Activated naive CD4-positive, alpha-beta T cell treated with anti-CD3 and anti-CD28 coated beads, Interleukin-2, amount 50 U/mL, for 72 hours (primary cell): ENCODE measurements at places on chromosomes 11 and 22.

- no peak for DNase-seq
These were observed 59.6 kb downstream of the ZNRF3 start for GRCh38 chr22:28942801-28943500.

- DNase-seq: no peak
These were observed 258.3 kb downstream of the NTM start for GRCh38 chr11:131628739-131629138.

DNA sequence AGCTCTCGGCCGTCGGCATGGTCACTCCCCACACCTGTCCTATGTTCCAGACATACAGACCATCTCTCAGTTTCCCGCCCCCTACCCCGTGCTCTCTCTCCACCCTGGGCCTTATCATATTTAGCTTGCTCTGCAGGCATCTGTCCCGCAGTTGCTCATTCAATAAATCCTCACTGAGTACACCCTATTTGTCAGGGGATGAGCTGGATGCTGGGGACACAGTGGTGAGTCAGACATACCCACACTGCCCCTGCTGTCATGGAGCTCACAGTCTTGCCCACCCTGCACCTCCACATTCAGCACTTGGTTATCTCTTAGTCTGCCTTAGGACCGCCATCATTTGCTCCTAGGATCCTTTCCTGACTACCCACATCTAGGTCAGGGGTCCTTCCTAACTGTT, 313.8 kb downstream of the LARGE1 start:
- no peak for DNase-seq

DNA sequence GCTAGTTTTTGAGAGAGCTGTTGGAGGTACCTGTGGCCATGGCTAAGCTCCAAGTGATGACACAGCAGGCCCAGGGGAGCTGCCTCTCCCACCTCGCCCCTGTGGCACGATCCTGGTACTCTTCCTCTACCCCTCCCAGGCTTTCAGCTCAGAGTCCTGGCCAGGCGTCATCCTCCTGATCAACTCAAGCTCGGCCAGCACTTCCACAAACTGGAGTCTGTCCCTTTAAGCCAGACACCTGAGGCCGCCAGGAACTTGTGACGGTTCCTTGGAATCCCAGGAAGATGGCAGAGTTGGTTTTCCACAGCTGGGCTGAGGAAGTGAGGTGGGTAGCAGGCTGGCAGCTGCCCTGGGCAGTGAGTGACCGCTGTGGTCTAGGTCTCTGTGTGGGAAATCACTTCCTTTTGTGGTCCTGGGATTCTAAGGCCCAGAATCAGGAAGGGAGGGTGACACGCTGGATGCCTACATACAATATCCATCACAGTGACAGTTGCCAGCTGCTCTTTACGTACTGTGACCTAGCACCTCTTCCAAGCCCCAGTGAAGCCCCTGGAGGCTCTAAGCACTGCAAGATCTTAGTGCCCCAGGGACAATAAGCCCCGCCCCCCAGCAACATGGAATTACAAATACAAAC, 3.2 kb upstream of the CST6 start:
- no peak for DNase-seq

DNA sequence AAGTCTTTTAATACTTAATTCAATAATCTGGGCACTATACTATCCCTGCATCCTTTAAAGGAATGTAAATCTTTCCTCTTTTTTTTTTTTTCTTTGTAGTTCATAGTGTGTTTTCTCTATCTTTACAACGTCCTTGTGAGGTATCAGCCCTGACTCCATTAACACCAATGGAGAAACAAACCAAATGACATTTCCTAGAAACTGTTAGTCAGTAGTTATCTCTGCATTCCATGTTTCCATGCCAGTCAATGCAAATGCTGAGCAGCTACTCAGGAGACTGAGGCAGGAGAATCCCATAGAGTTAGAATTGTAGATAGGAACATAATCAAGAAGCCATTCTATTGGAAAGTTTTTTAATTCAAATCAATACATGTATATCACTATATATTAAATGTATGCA, 182.2 kb downstream of the ARHGAP42 start:
- DNase-seq: no peak

DNA sequence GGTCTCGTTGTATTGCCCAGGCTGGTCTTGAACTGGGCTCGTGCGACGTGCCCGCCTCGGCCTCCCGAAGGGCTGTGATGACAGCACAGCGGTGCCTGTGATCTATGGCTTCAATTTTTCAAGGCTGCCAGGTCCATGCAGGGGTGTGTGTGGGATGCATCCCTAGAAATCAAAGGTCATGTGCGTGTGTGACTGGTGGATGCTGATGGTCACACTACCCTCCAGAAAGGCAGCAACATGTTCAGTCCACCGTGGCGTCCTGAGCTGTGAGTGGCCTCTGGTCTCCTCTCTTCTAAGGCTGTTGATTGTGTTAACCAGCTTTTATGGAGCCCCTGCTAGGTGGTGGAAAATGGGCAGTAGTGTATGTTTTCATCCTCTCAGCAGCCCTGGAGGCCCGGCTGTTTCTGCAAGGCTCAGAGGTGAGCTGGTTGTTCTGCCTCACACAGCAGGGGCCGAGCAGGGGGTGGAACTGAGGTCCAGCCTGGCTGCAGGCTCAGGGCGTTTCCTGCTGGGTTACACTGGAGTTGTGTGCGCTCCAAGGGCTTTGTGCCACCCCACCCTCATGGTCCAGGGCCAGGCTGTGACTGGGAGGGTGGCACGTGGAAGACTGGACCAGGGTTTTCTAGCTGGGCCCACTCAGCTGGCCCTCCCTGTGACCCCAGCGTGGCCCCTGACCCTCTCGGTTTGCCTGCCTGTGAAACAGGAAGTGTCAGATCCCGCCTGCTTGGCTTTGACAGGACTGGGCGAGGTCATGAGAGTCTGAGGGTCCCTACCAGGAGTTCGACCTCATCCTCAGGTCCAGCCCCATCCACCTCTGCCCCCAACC, 7.7 kb downstream of the BIK start:
- no peak for DNase-seq
